ENCODE measurements at places on chromosomes 12 and 14. TPM values are rescaled to one million over a fixed set of nuclear protein-coding genes. Genes with fewer than 3 reads are reported as not detected.

- DNase-seq: no peak
These were observed 48.0 kb downstream of the DRAM1 start for GRCh38 chr12:101925361-101925760.

The WNT5B gene
- total RNA-seq: 22.7 TPM

DNA sequence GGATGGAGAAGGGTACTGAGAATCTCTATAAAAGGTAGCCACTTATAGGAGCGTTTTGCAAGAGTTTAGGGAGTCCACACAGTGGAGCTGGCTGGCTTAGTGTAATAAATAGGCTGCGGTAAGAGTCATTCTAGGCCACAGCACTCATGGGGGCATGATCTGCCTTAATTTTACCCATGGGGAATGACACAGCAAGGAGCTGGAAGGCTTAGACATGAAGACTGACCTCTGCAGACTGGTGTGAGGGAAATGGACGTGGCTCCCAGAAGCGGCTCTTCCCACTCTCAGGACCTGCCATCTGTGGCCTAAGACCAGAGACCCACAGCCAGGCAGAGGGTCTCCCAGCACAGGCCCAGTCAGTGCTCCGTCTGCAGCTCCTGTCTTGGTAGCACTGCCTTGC, 173.3 kb downstream of the PPM1H start:
- DNase-seq: no peak

GRCh38 chr12:56252649-56253048, 5.5 kb downstream of the ANKRD52 start:
- no peak for DNase-seq

DNA sequence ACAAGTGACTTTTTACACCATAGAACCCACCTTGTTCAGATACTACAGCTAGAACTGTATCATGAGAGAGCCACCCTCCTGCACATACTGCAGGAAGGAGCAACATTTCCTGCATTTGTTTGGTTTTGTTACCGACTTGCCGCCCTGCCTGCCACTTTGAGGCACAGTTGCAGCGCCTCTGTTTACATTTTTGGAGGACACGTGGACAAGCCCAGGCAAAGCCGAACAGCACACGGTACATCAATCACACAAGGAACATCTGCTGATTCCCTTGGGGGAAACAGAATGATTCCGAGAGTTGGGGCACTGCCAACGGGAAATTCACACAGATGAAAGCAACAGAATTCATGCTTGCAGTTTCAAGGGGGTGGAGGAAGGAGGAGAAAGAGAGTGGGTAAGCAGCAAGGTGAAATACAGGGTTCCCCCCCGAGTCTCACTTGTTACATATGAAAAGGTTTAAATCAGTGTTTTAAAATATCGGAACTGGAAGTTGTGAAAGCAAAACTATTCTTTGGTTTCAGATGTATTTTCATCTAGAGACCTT, 110.7 kb downstream of the BTG1 start:
- peak; percentile 38 for DNase-seq

The BDKRB2 gene
- 2.7 TPM for total RNA-seq

DNA sequence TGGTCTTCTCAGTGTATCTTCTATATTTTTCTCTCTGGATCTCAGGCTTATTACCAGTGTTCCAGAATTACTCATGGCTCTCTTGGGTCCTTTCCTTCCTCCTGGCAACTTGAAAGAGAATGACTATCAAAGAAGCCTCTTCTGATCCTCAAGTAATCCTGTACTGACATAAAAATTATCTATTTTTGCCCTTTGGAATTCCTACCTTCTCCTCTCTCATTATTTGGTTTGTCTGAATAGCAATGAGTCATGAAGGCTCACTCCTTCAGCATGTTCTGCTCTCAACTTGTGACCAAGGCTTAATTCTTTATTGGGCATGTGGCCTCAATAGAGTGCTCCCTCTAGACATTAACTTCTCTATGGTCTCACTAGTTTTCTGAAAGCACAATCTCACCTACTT, 553.6 kb upstream of the ATP2B1 start:
- no peak for DNase-seq

GRCh38 chr12:29655861-29656260, 127.9 kb downstream of the TMTC1 start:
- no peak for DNase-seq

DNA sequence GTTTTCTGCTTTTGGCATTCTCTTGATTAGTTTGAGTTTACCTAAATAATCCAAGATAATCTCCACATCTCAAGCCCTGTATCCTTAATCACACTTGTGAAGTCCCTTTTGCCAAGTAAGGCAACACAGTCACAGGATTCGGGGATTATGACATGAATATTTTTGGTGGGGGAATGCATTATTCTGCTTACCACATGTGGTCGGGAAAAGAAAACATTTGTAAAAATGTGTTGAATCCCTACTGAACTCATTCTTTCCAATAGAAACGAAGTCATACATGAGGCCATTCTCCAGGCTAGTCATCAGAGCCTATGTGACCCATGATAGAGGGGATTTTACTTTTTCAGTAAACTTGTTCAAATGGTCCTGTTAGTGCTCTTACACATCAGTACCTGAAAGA, 58.5 kb upstream of the PRICKLE1 start:
- DNase-seq: peak; percentile 15

The SCNN1A gene
- 10.2 TPM for total RNA-seq

The SLC5A8 gene
- 1.7 TPM for total RNA-seq

The SERPINA3 gene
- total RNA-seq: 14.0 TPM

- DNase-seq: peak; percentile 86
These were observed 185.6 kb downstream of the DICER1 start for GRCh38 chr14:94971750-94972149.

GRCh38 chr12:117067016-117067415, 32.2 kb downstream of the TESC start:
- no peak for DNase-seq

The CD4 gene
- 9.7 TPM for total RNA-seq

The MIP gene
- not detected for total RNA-seq

- DNase-seq: no peak
These were observed 9.1 kb downstream of the NFATC4 start for GRCh38 chr14:24377126-24377525.

- DNase-seq: no peak
These were observed 56.8 kb downstream of the BTG1 start for GRCh38 chr12:92088805-92089204.

- no peak for DNase-seq
These were observed 57.8 kb downstream of the LIN52 start for GRCh38 chr14:74142523-74142922.

The PMEL gene
- total RNA-seq: 19.8 TPM

GRCh38 chr14:34302654-34303053, 159.4 kb downstream of the SPTSSA start:
- DNase-seq: no peak

The KRT73 gene
- 22.2 TPM for total RNA-seq

The CDCA3 gene
- 8.1 TPM for total RNA-seq

- no peak for DNase-seq
These were observed 17.8 kb downstream of the CCDC85C start for GRCh38 chr14:99586054-99586760.

DNA sequence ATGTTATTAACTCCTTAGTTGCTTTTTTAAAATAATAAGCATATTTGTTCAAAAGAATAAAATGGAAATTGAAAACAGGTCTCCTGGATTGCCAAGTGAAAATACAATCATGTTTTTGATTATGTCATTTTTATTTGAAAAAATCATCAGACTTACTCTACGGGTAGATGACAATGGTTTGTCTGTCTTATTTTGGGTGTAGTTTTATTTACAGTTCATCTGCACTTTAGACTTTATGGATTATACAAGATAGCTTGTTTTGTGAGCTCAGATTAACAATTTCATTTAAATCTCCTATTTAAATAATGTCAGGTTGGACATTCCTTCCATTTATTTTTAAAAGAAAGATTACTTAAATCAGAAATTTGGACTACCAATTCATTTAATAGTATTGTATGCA, 14.8 kb downstream of the TMEM260 start:
- DNase-seq: no peak

- no peak for DNase-seq
These were observed 135.6 kb downstream of the RFLNA start for GRCh38 chr12:124430491-124430890.

GRCh38 chr14:61561657-61562276, 133.5 kb upstream of the HIF1A start:
- DNase-seq: peak; percentile 54

DNA sequence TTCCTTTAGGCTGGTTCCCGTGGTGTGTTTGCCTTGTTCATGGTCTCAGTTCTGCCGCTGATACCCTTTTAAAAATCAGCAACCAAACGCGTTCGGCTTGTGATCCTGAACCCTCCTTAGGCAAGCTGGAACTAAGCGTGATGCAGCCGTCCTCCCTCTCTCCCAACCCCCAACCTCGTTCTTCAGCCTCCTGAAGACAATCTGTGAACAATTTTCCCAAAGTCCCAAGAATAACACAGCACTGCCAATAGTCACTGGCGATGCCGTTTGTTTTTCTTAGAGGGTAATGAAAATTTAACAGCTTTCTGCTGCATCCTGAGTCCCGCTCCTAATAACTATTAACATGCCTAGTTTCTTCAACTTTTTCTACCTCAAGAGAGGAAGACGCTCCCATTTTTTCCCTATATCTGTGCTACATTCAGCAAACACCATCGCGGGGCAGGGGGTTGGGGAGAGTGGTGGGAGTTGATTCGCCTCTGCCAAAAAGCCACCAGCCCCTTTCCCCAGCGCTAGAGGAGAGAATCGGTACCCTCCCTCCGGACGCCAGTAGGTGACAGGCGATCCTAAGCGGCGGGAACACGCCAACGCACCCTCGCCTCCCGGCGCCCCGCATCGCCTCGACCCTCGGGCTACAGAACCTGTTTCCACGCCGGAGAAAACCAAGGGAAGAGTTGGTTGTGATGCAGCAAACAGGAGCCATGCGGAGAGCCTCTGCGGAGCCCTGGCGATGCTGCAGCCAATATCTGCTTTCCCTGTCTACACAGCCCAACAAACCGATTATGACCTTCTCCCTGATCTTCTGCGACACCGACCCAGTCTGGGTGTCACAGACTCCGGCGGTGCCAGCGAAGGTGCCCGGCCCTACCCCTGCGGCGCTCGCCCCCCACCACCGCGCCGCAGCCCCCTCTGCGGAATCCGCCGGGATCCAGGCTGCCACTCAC, 752 bp downstream of the PRICKLE1 start:
- DNase-seq: peak; percentile 53

The DNAI7 gene
- total RNA-seq: 0.79 TPM

The IL23A gene
- 0.20 TPM for total RNA-seq

The MSI1 gene
- 0.99 TPM for total RNA-seq
